ENCODE measurements at places on chromosomes 12 and 14.

- H3K36me3 ChIP-seq, result peaks cover 15% of the 10 kb centered on the region
- peak overlapping the region; percentile 98 for H3K4me3 ChIP-seq
- H3K27ac ChIP-seq, result peak overlapping the region; percentile 100
- DNase-seq, result peak; percentile 84
- no peaks in the 10 kb centered on the region for H3K27me3 ChIP-seq
Measured at GRCh38 chr12:13198876-13199275, 2.4 kb downstream of the EMP1 start.

- H3K4me1 ChIP-seq, result no peaks in the 10 kb centered on the region
- no peaks in the 10 kb centered on the region for H3K27me3 ChIP-seq
- H3K27ac ChIP-seq, result no peak overlapping the region
- H3K36me3 ChIP-seq, result no peaks in the 10 kb centered on the region
Measured at GRCh38 chr12:28777603-28778365, 371.3 kb upstream of the FAR2 start.

- peak; percentile 68 for DNase-seq
- H3K27ac ChIP-seq, result no peak overlapping the region
- no peaks in the 10 kb centered on the region for H3K36me3 ChIP-seq
Measured at GRCh38 chr12:124036657-124037109, 63.7 kb downstream of the ZNF664 start.

DNA sequence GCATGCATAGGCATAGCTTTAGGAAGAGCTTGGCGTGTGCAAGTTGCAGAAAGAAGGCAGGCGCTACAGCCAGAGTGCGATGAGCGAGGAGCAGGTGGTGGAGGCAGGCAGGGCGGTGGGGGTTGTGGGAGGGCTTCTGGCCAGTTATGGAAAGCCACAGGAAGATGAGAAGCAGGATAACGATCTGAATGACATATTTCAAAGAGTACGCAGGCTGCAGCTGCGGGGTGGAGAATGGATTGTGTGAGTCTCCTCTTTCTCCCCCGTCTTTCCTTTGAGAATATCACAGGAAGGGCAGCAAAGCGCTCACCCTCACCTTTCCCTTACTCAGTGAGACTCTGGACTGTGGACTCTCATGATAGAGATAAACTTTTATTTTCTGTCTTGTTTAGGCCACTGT is 48.7 kb upstream of the PLXNC1 start:
- H3K27ac ChIP-seq, result no peak overlapping the region
- H3K27me3 ChIP-seq, result no peaks in the 10 kb centered on the region
- no peaks in the 10 kb centered on the region for H3K36me3 ChIP-seq

DNA sequence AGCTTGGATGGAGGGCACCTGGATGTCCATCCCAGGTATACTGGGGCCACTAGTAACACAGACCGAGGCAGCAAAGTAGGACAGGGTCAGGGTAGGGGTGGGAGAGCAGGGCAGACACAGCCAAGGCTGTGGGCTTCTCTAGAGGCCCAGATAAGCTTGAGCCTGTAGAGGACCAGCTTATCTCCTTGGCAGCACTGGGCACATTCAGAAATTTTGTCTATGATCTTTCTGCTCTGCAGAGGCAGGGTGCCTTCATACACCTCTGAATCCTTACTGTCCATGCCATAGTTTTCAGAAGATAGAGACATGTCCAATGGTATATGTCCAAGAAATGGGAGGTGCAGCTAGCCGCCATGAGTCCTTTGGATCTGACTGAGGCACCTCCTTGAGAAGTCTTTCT is 26.4 kb upstream of the USP15 start:
- no peaks in the 10 kb centered on the region for H3K36me3 ChIP-seq
- H3K27me3 ChIP-seq, result no peaks in the 10 kb centered on the region
- H3K4me1 ChIP-seq, result no peaks in the 10 kb centered on the region
- no peak for DNase-seq
- no peak overlapping the region for H3K4me3 ChIP-seq

- peaks cover 42% of the 10 kb centered on the region for H3K36me3 ChIP-seq
- H3K4me3 ChIP-seq, result no peak overlapping the region
- no peaks in the 10 kb centered on the region for H3K27me3 ChIP-seq
- H3K27ac ChIP-seq, result no peak overlapping the region
Measured at GRCh38 chr12:108784270-108784669, 53.0 kb upstream of the CORO1C start.

DNA sequence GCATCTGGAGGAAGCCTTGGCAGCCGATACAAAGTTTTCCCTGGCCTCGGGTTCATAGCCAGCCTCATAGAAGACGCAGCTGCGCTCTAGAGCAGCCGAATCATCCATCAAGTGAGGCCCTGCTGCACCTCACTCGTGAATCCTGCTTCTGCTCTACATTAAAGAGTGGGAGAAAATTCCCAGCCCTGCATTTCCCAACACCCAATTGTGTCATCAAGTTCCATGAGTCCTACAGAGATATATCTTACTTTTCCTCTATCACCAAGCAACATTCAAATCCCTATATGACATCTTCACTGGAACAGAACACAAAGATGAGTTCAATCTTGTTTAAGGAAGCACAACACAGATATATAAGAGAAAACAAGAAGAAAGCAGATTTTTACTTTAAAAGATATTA is 139.3 kb downstream of the TTC7B start:
- DNase-seq, result peak; percentile 65
- no peaks in the 10 kb centered on the region for H3K36me3 ChIP-seq
- no peaks in the 10 kb centered on the region for H3K27me3 ChIP-seq
- peak overlapping the region; percentile 69 for H3K27ac ChIP-seq
- peaks cover 41% of the 10 kb centered on the region for H3K4me1 ChIP-seq

GRCh38 chr12:6319446-6319845 is 9.0 kb downstream of the PLEKHG6 start:
- H3K27ac ChIP-seq, result no peak overlapping the region
- no peaks in the 10 kb centered on the region for H3K36me3 ChIP-seq
- H3K4me1 ChIP-seq, result peaks cover 16% of the 10 kb centered on the region

DNA sequence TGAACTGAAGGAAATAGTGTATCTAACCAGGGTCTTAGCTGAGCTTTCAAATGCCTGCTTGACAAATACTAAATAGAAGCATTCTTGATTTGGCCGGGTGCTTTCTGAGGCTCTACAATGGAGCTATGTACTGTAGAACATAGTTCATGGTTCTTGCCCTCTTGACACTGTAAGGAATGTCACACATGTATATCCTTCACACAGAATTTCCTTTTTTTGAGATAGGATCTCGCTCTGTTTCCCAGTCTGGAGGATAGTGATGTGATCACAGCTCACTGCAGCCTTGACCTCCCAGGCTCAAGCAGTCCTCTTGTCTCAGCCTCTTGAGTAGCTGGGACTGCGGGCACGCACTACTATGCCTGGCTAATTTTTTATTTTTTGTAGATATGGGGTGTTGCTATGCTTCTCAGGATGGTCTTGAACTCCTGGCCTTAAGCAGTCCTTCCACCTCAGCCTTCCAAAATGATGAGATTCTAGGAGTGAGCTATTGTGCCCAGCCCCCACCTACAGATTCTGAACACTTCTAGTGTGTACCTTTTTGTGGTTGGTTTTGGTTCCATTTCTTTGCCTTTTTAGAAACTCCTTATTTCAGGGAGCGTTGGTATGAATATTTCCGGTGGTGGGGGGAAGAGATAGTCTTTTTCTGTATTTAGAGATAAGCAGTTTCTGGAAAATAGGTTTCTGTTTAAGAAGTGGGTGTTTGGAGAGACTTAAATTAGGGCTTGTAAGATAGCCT is 4.2 kb downstream of the MLXIP start:
- H3K27ac ChIP-seq, result peak overlapping the region; percentile 86
- DNase-seq, result no peak
- peaks cover 20% of the 10 kb centered on the region for H3K4me1 ChIP-seq
- no peaks in the 10 kb centered on the region for H3K27me3 ChIP-seq
- no peak overlapping the region for H3K4me3 ChIP-seq

- no peak for DNase-seq
- no peak overlapping the region for H3K27ac ChIP-seq
- no peaks in the 10 kb centered on the region for H3K4me1 ChIP-seq
- H3K27me3 ChIP-seq, result no peaks in the 10 kb centered on the region
- no peak overlapping the region for H3K4me3 ChIP-seq
Measured at GRCh38 chr14:50906326-50907065, 34.6 kb downstream of the ABHD12B start.

- H3K27me3 ChIP-seq, result no peaks in the 10 kb centered on the region
- DNase-seq, result no peak
- H3K27ac ChIP-seq, result no peak overlapping the region
- no peak overlapping the region for H3K4me3 ChIP-seq
- 0 out of 2 replicates have a peak, but pooled peaks cover 6% of the 10 kb centered on the region for H3K4me1 ChIP-seq
Measured at GRCh38 chr12:56010111-56010570, 10.7 kb upstream of the IKZF4 start.

DNA sequence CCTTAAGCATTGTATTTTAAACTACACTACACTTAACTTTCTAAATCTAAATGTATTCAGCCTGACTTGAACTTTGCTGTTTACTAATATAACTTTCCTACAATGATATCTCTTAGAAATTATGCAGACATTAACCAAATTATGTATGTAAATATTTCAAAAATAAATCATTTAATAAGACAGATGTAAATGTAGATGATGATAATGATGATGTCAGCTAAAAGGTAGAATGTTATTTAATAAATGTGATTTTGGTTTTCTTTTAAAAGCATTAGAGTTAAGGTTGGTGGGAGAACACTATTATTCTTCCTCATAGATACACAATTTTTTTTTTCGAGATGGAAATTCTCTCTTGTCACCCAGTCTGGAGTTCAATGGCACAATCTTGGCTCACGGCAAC is 10.1 kb downstream of the TAS2R43 start:
- no peak overlapping the region for H3K27ac ChIP-seq
- no peaks in the 10 kb centered on the region for H3K4me1 ChIP-seq
- DNase-seq, result no peak
- H3K36me3 ChIP-seq, result no peaks in the 10 kb centered on the region

DNA sequence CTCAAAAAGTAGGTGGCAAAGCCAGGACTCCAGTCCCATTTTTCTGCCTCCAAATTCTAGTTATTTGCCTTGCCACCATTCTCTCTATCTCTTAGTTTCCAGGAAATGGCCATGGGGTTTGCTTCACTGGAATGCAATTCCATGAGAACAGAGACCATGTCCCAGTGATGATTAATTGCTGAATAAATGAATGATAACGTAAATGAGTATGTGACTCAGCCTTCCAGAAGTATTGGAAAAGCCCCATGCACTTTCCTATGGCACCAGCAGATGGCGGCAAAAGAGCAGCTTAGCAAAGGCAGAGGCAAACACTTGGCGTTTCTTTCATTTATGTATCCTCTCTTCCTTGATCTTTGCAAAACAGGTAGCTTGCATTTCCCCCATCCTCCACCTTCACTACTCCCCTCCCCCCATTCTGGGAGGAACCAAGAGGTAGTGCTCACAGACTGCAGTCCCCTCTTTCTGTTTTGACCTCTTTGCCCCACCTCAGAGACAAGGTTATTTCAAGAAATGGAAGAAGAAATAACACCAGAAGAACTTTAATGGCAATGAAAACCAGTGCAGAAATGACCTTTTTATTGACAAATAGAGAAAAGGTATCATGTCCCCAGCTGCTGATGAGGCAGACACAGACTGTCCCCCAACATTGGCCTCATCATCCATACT is 21.3 kb downstream of the TBX3 start:
- H3K4me1 ChIP-seq, result peaks cover 4% of the 10 kb centered on the region
- peak; percentile 89 for DNase-seq
- H3K27me3 ChIP-seq, result no peaks in the 10 kb centered on the region

DNA sequence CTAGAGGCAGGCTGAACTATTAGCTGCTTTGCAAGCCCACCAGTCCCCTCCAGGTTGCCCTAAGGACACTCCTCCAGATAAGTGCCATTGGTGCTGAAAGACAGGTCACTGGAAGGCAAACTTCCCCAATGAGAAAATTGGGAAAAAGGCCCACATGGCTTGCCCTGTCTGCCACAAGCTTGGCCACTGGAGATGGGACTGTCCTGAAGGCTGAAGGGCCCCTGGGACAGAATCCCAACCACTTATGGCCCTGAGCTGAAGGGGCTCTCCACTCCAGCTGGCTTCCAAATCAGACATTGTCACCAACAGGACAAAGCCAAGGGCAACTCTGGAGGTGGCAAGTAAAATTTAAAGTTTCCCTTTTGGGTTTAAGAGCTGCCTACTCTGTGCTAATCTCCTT is 12.2 kb upstream of the DHRS2 start:
- H3K27me3 ChIP-seq, result no peaks in the 10 kb centered on the region
- no peak overlapping the region for H3K4me3 ChIP-seq
- H3K27ac ChIP-seq, result no peak overlapping the region
- no peak for DNase-seq
- H3K36me3 ChIP-seq, result no peaks in the 10 kb centered on the region

- H3K27ac ChIP-seq, result no peak overlapping the region
- no peaks in the 10 kb centered on the region for H3K4me1 ChIP-seq
Measured at GRCh38 chr12:108048686-108049085, 80.4 kb upstream of the WSCD2 start.

DNA sequence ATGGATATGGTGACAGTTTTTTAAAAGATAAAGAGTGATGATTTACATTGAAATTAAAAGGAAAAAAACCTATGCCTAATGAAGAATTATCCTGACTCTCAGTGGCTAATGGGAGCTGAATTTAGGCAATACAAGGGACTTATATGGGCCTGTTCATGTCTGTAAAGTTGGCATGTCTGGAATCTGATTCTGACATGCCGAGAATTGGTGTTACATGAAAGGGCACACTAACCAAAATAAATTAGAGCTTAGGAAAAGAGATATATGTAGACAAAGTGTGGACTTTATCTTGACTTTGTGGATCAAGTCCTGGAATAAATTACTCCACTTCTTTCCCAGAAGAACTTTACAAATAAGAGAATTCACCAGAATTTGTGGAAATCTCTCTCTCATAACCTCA is 1.1 kb downstream of the TDG start:
- H3K27me3 ChIP-seq, result no peaks in the 10 kb centered on the region
- no peaks in the 10 kb centered on the region for H3K36me3 ChIP-seq
- H3K27ac ChIP-seq, result peak overlapping the region; percentile 92
- H3K4me1 ChIP-seq, result peaks cover 51% of the 10 kb centered on the region

GRCh38 chr12:66008985-66009384 is 121.6 kb downstream of the LLPH start:
- no peak for DNase-seq
- H3K4me3 ChIP-seq, result no peak overlapping the region
- H3K27ac ChIP-seq, result no peak overlapping the region
- H3K36me3 ChIP-seq, result no peaks in the 10 kb centered on the region
- H3K27me3 ChIP-seq, result no peaks in the 10 kb centered on the region

- H3K27me3 ChIP-seq, result no peaks in the 10 kb centered on the region
- peak overlapping the region; percentile 34 for H3K27ac ChIP-seq
- H3K4me1 ChIP-seq, result peaks cover 81% of the 10 kb centered on the region
- peak; percentile 56 for DNase-seq
Measured at GRCh38 chr14:75450381-75451276, 22.8 kb downstream of the JDP2 start.

All from GM23248 (cell line).